Muscle of arm (tissue), 14 donors: ENCODE measurements at places on chromosomes 2 and 18.
A peak's percentile ranks its signal among the peaks of the same experiment; 100 is the strongest.

DNA sequence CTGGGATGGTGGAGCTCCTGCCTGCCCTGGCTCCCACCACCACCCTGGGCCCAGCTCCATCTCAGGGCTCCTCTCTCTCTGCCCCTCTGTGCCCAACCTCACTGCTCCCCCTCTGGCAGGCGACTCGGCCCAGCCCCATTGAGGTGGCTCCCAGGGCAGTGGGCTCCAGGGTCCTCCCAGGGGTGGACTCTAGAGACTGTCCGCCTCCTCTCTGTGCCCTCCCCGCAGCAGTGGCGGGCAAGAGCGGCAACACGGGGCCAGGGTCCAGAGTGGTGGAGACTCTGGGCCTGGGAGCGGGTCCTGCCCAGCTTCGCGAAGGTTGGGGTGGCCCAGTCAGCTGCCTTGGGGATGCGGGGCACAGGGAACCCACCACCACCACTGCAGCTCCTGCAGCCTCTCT, 27.4 kb downstream of the DDX1 start:
- DNase-seq: no peak

- no peak for DNase-seq
Observed at GRCh38 chr2:118858485-118859156, 11.2 kb upstream of the EN1 start.

DNA sequence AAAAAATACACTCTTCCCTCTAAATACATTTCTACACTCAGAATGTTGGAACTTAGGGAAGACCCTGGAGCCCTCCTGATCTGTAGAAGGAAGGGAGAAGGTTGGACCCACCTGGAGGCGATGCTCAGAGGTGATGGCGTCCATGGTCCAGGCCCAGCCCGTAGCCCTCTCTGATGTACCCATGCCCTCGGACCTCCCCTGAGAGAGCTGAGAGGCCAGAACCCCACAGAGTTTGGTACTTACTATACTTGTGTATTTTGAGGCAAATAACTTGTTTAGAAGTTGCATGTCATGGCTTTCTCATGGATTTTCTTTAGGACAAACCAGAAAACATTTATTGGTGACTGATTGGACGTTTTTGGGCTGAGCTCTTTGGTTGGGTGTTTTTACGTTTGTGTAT, 10.5 kb downstream of the CTDP1 start:
- DNase-seq: no peak

DNA sequence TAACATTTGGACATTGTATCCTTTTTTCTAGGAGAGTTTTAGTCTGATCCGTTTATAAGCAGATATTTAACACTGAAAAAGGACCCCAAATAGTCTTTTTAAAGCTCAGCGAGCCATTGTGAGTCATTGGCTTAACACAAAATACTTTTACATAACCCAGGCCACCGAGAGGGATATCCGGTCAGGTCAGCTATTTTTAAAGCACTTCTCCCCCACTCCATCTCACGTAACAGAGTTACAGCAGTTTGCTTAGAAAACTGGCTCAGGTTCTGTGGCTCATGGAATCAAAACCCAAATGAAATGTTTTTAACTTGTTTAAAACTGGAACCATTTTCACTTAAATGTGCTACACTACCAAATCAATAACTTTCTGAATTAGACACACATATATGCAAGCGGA, 23.9 kb downstream of the COL4A3 start:
- no peak for DNase-seq

GRCh38 chr2:16773080-16773713, 107.6 kb upstream of the CYRIA start:
- DNase-seq: peak; percentile 36

DNA sequence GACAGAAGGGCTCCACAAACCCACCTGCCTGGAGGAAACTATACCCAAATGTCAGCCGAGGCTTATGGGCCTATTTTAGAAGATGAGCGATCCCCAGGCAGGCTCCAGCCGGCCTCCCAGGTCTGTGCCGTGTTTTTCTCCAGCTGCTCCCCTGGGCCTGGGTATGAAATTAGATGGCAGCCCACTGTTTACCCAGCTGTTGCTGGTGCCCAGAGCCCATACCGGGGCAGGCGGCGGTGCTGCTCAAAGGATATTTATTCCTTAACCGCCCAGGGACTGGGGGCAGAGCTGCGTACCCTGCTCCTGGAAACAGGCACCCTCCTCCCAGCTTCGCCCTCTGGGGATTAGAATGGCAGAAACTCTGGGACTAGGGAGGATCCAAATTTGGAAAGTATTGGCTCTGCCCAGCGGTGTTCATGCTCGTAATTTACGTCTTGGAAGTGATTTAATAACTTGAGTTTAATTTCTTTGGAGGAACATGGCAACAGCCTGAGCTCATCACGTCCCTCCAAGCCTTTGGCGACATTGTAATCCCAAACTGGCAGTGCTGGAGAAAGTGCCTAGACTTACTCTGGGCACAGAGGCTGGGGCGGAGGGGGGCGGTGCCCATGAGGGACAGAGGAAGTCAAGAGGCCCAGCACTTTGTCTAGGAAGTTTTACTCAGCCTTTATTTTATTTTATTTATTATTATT, 199.2 kb downstream of the KLHL29 start:
- DNase-seq: no peak

- DNase-seq: no peak
Observed at GRCh38 chr18:77716282-77716681, 466.6 kb downstream of the GALR1 start.

DNA sequence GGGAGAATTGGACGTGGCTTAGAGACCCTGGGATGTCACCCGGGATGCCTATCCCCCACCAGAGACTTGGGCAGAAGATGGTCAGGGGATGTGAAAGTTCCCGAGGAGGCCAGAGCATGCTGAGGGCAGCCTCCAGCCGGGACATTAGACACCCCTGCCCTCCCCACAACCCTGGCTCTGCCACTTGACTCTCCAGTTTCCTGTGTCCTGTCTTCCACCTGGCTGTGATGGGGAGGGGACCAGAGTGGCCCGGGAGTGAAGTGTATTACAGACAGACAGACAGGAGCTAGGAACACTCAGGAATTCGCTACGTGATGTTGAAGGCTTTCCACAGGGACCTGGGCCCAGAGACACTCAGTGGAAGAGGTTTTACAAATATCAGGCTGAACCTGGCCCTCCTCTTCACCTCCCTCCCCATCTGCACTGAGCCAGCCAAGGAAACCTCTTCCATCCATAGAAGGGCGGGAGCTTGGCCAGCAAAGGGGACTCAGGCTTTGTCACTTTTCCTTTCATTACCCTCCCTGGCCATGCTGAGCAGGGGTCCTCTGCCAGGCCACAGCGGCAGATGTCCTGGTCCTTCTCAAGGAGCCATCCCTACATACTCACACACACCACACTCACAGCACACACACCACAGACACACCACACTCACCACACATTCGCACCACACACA, 60.7 kb downstream of the SDC1 start:
- no peak for DNase-seq

GRCh38 chr2:9330612-9331270, 92.6 kb downstream of the ITGB1BP1 start:
- DNase-seq: no peak

GRCh38 chr18:77267969-77268368, 18.3 kb downstream of the GALR1 start:
- no peak for DNase-seq

- no peak for DNase-seq
Observed at GRCh38 chr2:42054714-42055430, 7.1 kb downstream of the PKDCC start.

DNA sequence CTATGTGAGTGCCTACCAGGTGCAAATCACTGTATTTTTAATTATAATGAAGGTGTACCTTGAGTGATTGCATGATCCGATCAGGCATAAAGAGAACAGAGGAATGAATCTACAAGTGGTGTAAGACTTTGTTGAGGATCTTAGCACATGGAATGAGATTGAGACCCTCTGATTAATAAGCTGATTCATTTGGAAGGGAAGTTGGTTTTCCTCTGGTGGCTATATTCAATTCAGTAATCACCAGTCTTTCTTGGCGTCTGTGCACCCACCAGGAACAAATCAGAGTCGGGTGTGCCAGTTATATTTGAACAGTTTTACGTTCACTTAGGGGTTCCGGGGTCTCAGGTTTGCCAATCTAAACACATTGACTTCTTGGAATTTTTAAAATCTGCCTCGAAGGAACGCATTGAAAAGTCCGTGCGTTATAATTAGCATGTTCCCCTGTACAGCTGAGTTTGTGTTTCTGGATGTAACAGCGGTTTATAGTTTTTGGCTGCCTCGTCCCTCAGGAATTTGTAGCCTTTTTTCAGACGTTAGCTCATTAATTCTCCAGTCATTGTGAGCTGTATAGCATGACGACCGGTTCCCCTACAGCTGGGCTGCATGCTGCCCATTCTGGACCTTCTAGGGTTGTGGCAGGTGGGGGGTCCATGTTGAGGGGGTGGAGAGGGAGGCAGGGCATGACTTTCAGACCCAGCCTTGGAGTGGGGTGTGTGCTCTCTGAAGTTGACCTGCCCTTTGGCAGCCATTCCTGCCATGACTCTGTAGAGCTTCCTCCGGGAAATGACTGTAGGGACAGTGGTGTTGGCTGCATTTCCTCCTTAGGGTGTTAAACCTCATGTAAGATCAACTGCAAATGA, 20.3 kb downstream of the MYO1B start:
- no peak for DNase-seq

DNA sequence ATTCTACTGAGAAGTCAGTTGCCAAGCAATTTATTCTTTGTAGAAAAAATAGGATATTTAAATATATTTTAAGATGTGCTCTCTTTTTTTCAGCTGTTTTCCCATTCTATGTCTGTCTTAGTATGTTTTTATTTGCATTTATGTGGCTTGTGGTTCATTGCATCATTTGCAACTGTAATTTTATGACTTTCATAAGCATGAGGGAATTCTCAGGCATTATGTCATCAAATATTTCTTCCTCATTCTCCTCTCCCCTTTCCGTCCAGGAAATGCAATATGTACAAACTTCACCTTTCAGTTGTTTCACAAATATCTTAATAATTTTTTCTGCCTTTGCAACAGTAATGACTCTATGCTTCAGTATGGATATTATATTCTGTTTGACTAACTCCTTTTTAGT, 560.2 kb upstream of the LRATD1 start:
- DNase-seq: no peak

DNA sequence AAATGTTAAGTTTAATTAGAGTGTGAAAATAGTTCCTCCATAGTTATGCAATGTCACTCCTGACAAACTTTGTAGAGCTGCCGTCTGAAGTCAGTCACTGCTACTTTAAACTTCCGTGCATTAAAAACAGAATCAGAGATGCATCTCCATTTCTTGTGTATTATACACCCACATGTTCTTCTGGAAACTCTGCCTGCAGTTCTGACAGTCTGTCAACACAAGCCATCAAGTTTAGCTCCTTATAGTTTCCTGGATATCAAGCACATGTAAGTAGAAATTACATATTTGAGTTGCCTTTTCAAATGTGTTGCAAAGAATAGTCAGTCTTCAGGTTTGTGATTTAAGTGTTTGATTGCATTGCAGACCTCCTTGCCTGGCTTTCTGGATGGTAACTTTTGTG, 184.3 kb downstream of the CTNNA2 start:
- no peak for DNase-seq

DNA sequence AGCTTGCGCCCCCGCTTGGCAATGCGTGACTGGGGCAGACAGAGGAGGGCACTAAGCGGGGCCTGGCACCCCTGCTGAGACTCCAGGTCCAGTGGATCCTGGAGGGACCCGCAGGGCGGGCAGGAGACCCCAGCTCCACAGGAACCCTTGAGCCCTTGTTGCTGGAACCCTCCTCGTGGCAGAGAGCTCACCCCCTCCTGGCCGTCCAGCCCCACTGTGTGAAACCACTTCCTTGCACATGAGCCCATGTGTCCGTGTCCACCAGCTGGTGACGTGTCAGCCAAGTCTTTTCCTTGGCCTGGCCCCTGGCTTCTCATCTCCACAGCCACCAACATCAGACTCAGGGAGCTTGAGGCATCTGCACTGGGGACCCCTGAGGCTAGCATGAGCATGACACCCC, 38.0 kb downstream of the BIN1 start:
- DNase-seq: no peak

- no peak for DNase-seq
Observed at GRCh38 chr2:110219496-110220189, 7.3 kb upstream of the MTLN start.

DNA sequence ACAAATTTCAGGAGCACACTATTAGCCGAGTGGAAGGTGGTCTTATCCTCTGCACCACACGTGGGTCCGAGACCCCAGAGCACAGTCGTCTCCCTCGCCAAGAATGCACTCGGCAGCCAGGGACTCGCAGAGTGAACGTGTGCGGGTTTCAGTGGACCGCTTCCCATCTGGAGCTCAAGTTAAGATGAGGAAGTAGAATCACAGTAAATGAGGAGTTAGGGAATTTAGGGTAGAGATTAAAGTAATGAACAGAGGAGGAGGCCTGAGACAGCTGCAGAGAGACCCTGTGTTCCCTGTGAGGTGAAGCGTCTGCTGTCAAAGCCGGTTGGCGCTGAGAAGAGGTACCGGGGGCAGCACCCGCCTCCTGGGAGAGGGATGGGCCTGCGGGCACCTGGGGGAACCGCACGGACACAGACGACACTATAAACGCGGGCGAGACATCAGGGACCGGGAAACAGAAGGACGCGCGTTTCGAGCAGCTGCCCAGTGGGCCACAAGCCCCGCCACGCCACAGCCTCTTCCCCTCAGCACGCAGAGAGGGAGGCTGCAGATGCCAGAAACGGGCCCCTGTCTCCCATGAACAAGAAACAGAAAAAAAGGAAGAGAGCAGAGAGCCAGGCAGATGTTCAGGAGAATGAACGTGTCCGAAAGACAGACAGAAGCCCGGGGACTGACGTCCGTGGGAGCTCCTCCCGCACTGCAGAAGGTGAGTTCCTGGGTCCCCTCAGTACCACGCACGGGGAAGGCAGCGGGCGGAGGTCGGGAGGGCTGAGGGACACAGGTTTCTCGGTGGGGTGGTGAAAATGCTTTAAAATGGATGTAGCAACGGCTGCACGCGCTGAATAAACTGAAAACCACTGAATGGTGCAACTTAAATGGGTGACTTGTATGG, 5.4 kb upstream of the KCNG2 start:
- no peak for DNase-seq

DNA sequence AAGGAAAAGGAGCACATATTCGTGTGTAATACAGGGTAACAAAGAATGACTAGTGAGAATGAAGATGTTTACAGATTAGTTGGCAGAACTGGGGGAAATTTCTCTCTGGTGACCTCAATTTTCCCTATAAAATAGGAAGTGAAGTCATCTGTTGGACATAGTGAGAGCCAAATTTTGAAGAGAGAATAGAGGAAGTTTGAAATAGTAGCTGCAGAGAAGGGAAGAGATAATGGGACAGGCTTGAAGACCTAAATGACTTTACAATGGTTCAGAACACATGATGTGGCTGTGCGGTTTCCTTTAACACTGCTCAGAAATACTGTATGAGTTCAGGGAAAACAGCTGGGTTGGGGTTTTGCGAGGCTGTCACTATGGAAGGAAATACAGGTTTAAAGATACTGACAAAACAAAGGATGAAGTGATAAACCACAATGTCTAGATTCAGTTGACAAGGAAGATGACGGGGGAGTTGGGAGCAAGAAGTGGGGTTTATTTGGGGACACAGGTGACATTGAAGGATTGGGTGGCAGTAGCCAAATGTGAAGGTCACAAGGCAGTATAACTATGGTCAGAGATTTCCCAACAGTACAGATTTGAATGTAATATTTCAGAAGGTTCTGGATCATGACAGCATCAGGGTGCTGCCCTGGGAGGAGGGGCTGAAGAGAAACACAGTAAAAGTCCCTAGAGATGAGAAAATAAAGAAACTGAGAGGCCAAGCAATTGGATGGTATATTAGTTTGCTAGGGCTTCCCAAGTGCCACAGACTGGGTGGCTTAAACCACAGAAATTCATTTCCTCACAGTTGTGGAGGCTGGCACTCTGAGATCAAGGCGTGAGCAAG, 82.6 kb upstream of the TANK start:
- DNase-seq: peak; percentile 59
